ENCODE measurements at places on chromosomes 13 and 19.

GRCh38 chr19:28519952-28520861 is 692.7 kb downstream of the UQCRFS1 start:
- DNase-seq: no peak

GRCh38 chr13:99686157-99686572 is 184.9 kb downstream of the TM9SF2 start:
- DNase-seq: no peak

- no peak for DNase-seq
Observed at GRCh38 chr13:86760620-86761019, 910.6 kb upstream of the SLITRK5 start.

DNA sequence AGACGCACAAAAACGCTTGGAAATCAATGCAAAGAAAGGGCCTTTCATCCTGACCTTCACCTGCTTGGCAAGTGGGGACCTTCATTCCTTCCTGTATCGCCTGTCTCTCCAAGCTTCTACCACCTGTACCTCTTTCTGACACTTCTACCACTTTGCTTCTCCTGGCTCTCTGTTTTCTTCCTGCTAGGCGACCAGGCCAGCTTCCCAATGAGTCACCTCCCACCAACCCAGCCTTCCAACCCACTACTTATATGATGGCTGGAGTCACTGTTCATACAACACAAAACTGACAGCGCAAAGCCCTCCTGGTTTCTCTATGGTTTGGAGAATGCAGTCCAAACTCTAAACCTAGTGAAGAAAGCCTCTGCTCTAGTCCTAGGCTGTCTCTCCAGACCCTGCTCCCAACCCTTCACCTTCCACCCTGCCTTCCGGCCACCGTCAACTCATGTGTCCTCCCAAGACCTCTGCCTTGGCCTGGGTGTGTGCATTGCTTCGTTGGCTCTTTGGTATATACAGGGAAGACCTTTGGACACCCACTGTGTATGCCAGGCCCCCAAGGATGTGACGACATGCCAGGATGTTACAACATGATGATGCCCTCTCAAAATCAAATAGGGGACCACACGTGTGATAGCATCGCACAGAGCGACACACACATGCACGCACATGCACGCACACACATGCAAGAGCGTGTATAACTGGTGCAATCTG is 148.5 kb downstream of the STK24 start:
- DNase-seq: no peak
